Amniotic epithelial cell (primary cell): ENCODE measurements at places on chromosomes 6 and 20.

DNA sequence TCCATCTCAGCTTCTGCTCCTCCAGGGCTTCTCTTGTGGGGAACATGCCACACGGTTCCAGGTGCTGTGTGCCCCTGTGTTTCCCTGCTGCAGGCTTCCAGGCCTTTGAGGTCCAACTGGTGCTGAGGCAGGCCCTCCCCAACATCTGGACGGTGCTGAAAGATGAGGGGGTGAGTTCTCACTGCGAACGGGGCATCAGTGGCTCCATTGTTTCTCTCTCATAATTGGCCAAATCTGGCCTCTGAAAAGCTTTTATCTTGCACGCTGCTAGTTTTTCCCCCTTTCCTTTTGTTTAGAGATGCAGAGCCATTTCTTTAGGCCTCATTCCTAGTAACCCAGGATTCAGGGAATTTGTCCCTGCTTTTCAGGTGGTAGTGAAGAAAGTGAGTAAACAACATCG lies 8.6 kb downstream of the PNLDC1 start:
- no peak for DNase-seq

DNA sequence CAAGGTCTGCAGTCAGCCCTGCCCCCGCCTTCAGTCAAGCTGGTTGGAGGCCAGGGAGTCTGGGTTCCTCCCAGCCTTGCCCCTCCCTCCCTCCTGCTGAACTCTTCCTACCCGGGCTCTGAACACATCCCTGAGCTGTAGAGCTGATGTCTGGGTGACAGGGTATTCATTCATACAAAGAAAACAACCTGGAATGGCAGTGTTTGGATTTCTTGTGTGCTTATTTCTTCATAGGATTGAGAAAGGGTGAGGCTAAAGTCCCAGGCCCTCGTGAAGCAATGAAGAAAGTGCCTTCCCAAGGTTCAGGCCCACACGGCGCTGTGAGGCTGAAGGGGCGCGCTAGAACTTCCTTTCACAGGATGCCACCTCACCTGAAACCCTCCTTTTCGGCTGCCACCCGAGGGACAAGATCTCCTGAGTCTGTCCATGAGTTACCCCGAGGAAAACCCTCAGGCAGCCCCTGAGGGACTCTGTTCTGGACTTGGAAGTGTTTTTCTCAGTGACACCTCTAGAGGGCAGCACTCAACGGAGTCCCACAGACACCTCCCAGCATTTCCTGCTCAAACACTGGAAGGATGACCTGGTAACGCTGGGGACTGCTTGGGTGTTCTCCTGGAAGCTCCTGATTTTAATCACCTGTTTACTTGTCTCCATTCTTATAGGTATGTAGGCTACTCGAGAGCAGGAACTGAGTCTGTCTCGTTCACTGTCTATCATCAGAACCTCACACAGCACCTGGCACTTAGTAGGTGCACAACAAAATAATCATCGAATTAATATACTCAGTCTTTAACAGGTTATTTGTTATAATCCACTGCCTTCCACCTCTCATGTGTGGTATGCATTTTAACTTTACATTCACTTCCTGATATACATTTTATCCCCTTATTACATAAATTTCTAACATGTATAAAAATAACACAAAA lies 11.8 kb upstream of the GSTA1 start:
- peak; percentile 45 for DNase-seq

DNA sequence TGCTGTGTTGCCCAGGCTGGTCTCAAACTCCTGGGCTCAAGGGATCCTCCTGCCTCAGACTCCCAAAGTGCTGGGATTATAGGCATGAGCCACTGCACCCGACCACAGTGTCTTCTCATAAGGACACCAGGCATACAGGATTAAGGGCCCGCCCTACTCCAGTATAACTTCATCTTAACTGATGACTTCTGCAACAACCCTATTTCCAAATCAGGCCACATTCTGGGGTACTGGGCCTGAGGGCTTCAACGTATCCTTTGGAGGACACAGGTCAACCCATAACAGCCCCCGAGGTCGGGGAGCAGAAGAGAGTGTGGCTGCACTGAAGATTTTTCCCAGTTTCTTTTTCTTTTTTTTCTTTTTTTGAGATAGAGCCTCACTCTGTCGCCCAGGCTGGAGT lies 39.7 kb downstream of the SUN5 start:
- no peak for DNase-seq

GRCh38 chr20:45085289-45085688 lies 15.6 kb downstream of the KCNS1 start:
- no peak for DNase-seq

GRCh38 chr6:30847971-30848436 lies 36.3 kb upstream of the DDR1 start:
- no peak for DNase-seq

DNA sequence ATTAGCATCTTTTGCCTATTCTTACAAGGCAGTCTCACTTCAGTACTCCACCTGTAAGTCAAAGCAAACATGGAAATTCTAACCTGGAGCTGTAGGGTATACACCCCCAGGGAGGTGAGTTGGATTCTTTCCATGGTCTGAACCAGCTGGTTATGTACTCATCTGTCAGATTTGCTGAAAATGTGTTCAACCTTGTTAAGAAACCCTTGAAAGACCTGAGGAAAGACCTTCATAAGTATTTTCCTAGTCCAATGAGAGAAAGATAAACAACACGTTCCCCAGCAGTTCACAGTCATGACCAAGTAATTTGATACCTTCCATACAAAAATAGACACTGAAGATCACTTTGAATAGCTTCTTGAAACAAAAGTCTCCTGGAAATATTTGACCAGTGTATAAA lies 42.5 kb downstream of the ID4 start:
- DNase-seq = no peak

- DNase-seq = no peak
Observed at GRCh38 chr20:59730722-59731121, 126.4 kb downstream of the PHACTR3 start.

GRCh38 chr6:110476046-110476849 lies at the start of gene SLC22A16:
Gene SLC22A16 (minus strand): TSS chr6:110476613. CDS start chr6:110476574, 39 bp downstream.
- DNase-seq = no peak

DNA sequence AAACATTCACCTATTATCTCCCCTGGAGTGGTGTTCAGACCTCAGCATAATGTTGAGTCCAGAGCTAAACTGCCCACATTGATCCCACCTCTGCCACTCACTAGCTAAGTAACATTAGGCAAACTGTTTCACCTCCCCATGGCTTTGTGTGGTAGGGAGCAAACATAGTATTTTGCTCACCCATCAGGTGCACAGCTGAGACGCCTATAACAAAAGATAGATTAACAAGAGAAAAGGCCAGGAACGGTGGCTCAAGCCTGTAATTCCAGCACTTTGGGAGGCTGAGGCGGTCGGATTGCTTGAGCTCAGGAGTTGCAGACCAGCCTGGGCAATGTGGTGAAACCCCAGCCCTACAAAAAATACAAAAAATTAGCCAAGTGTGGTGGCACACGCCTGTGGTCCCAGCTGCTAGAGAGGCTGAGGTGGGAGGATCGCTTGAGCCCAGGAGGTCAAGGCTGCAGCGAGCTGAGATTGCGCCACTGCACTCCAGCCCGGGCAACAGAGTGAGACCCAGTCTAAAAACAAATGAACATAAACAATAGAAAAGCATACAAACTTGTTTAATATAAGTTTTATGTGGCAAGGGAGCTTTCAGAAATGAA lies 91.6 kb downstream of the MAP3K7 start:
- DNase-seq = no peak

- DNase-seq = no peak
Observed at GRCh38 chr6:81023709-81024108, 728.8 kb downstream of the TENT5A start.

DNA sequence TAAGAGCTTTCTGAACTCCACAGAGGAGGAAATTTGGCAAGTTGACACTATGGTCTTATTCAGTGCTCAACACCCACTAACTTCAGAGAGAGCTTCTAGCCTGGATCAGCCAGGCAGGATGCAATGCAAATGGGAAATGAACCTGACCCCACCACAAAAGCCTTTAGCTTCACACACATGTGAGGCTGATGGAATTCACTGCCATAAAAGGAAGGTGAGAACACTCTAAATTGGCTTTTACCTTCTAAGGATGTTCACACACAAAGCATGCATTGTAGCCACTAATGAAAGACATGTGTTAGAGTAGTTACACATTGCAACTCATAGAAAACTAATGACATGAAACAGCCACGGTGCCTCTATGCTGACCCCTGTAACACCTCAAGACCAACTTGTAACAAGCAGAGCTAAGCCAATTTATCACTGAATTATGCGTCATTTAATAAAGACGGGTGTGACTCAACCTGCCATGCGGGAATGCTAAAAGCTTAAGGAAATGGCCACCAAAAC lies 262.1 kb downstream of the HACE1 start:
- DNase-seq = peak; percentile 47

- DNase-seq = no peak
Observed at GRCh38 chr20:2299301-2299700, 3.5 kb downstream of the TGM3 start.

GRCh38 chr6:166365806-166366205 lies 16.9 kb downstream of the MPC1 start:
- DNase-seq = no peak

GRCh38 chr20:50280851-50281655 lies 90.4 kb downstream of the CEBPB start:
- no peak for DNase-seq

DNA sequence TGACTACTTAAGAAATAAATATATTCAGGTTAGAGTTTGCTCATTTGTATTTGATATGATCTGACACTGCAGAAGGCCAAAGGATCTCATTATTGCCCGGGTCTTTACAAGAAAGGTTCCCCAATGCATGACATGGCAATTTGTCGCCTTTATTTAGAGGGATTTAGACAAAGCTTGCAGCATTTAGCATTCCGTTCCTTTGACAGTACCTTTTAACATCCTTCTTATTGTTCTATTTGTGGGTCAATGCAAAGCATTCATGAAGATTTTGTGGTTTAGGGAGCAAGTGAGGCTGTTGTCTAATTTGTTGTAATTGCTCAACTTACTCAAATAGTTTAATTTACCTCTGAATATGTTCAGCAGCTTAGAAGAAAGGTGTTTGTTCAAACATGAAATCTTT lies 230.8 kb upstream of the FLRT3 start:
- DNase-seq = peak; percentile 64

GRCh38 chr6:150887978-150888563 lies 22.6 kb downstream of the MTHFD1L start:
- DNase-seq = no peak

- DNase-seq = peak; percentile 14
Observed at GRCh38 chr6:72704979-72705378, 83.1 kb downstream of the KCNQ5 start.

GRCh38 chr6:105067329-105067728 lies 110.4 kb downstream of the LIN28B start:
- DNase-seq = peak; percentile 60

GRCh38 chr6:124683507-124683906 lies 278.7 kb upstream of the RNF217 start:
- no peak for DNase-seq

- DNase-seq = no peak
Observed at GRCh38 chr6:65728879-65729479, 22.0 kb upstream of the EYS start.

DNA sequence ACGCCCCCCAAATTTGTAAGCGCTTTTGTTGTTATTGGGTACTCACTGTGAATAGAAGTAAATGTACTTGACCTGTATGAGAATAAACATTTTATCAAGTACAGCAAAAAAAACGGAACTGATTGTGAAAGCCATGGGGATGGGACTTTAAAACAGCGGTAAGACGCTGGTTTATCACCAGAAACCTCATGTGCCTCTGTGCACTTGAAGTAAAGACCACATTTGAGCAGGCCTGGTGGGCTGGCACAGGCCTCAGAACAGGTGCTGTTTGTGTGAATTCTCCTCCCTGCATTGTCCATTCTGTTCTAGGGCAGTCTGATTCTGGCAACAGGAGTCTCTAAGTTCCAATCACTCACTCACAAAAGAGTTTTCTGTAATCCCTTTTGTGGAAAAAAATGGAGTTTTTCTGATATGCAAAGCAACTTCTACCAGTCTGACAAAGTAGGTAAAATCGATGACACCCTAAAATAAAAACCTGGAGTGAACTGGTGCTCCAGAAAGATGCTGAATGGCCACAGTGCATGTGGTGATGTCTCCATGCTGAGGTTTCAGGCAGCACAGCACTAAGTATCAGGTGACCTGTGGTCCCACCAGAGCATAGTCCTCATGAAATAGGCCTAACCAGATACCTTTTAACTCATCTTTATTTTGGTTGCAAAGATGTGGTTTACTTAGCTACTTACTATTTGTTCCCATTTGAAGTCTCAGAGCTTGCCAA lies 53.9 kb downstream of the STX7 start:
- DNase-seq = no peak

- no peak for DNase-seq
Observed at GRCh38 chr20:595330-596308, 14.5 kb downstream of the TCF15 start.

- DNase-seq = peak; percentile 69
Observed at GRCh38 chr6:28988536-28989311, 16.4 kb downstream of the ZNF311 start.

DNA sequence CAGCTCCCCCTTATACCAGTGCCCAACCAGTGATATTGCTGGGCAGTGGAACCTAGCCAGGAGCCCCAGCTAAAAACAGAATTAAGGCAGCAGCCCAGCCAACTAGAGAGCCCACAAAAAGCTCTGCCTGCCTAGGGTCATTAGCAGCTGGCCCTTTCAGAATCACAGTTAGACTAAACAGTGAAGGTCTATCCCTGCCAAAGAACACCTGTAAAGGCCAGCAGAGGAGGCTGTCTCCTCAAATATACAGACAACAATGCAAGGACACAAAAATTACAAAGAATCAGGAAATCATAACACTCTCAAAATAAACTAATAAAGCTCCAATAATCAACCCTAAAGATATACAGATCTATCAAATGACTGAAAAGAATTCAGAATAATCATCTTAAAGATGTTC lies 77.8 kb upstream of the HTR1E start:
- no peak for DNase-seq

GRCh38 chr6:151027295-151027747 lies 161.8 kb downstream of the MTHFD1L start:
- DNase-seq = no peak

DNA sequence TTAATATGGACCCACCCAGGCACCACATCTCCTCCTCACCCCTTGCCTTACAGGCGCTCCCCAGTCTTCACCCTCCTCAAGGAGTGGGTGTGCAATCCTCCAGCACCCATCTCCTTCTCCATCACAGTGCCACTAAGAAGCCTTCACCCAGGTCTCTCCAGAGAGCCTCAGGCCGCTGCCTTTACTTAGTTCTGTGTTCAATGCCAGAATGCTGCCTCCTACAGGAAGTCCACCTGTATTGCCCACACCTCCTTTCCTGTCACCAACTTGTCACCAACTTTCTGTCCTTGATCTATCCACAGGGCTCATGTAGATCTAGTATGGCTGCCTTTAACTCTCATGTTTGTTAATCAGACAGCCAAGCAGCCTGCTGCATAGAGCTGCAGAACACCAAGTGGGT lies 586 bp upstream of the LST1 start:
- DNase-seq = no peak

GRCh38 chr6:965343-965742 lies 272.4 kb upstream of the EXOC2 start:
- no peak for DNase-seq

- no peak for DNase-seq
Observed at GRCh38 chr6:118784641-118785164, 109.2 kb upstream of the ASF1A start.
